HCT116 (cell line): ENCODE measurements at places on chromosomes 11 and 22. TPM values are rescaled to one million over a fixed set of nuclear protein-coding genes. Genes with fewer than 3 reads are reported as not detected.

GRCh38 chr22:39717099-39717498 lies 146.5 kb downstream of the CACNA1I start:
- no peaks in the 10 kb centered on the region for H3K4me1 ChIP-seq
- no peak overlapping the region for H3K4me3 ChIP-seq
- no peaks in the 10 kb centered on the region for H3K36me3 ChIP-seq
- H3K27me3 ChIP-seq: no peaks in the 10 kb centered on the region; the same call in 1 of the 2 replicates
- no peak overlapping the region for H3K27ac ChIP-seq

DNA sequence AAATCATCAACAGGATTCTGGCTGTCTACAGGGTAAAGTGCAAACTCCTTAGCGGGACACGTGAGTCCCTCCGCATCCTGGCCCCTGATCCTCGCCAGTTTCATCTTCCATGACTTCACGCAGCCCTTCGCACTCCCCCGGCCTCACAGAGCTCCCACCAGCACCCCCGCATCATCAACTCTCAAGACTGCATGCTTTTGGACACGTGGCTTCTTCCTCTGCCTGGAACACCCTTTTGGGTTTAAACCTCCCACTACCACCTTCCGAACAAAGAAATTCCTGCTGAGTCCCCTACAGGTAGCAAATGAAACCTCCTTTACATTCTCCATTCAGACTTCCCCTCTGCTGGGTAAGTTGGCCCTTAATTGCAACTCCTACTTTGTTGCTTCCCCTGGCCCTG lies 12.6 kb upstream of the EIF3M start:
- H3K36me3 ChIP-seq: no peaks in the 10 kb centered on the region
- no peaks in the 10 kb centered on the region for H3K4me1 ChIP-seq
- no peak overlapping the region for H3K27ac ChIP-seq
- H3K27me3 ChIP-seq: peaks cover 5% of the 10 kb centered on the region; the same call in 1 of the 2 replicates

The DERL3 gene
- total RNA-seq: not detected

GRCh38 chr11:42170601-42171000 lies 711.1 kb upstream of the LRRC4C start:
- no peak overlapping the region for H3K27ac ChIP-seq
- no peak overlapping the region for H3K4me3 ChIP-seq
- no peaks in the 10 kb centered on the region for H3K4me1 ChIP-seq
- no peak for DNase-seq
- H3K27me3 ChIP-seq: no peaks in the 10 kb centered on the region

DNA sequence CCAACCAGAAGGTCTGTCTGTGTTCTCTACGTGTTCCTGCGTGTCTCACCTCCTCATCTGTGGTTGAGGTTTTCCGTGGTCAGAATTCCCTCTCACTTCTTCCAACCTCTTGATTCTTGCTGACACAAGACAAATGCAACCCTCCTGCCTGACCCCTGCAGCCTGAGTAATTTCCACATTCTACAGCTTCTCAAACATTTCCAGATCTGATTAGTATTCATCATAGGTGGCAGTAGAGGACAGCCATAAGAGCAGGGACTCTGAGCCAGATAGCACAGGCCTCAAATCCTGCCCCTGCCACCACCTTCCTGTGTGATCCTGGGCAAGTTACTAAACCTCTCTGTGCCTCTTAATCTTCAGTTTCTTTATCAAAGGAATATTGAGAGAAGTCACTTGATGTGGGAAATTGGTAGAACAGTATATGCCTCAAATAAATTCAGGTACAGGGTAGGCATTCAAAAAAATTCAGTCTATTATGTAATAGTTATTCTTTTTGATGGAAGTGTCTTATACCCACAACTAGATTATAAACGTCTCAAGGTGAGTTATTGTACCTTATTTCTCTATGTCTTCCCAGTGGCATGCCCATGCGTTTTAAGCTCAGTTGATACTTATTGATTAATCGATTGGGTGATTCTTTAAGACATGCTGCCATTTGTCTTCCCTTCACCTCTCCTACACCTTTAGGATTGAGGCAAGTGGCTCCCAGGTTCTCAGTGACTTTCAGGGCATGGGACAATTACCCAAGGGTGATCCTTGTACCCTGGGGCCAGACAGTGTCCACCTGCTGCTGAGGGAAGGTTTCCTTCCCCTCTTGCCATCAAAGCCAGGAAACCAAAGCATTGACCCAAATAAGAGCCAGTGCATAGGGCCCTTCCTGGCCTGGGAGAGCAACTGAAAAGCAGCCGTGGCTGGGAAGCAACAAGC lies 19.6 kb downstream of the POU2AF1 start:
- DNase-seq: no peak
- H3K27me3 ChIP-seq: no peaks in the 10 kb centered on the region
- no peak overlapping the region for H3K4me3 ChIP-seq
- H3K27ac ChIP-seq: no peak overlapping the region
- H3K4me1 ChIP-seq: no peaks in the 10 kb centered on the region

GRCh38 chr11:76672431-76673175 lies 2.1 kb upstream of the LRRC32 start:
- no peak for DNase-seq
- H3K36me3 ChIP-seq: no peaks in the 10 kb centered on the region
- H3K4me1 ChIP-seq: no peaks in the 10 kb centered on the region
- H3K27me3 ChIP-seq: peaks cover 6% of the 10 kb centered on the region; the same call in 1 of the 2 replicates

DNA sequence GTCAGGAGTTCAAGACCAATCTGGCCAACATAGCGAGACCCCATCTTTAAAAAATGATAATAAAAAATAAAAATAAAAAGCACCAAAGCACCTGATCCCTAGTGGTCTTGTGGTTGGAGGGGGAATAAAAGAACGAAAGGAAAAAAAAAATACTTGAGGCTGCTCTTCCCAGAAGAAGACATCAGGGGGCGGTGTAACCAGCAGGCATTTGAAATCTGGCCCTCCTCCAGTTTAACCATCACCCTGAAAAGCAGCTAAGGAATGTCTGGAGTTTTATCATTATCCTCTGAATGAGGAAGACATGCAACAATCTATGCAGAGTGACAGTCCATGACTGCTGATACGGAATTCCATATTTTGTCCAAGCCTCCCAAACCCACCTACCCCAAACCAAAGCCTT lies 5.6 kb upstream of the KCTD17 start:
- H3K4me1 ChIP-seq: peaks cover 28% of the 10 kb centered on the region
- DNase-seq: no peak
- H3K4me3 ChIP-seq: no peak overlapping the region
- H3K36me3 ChIP-seq: no peaks in the 10 kb centered on the region

DNA sequence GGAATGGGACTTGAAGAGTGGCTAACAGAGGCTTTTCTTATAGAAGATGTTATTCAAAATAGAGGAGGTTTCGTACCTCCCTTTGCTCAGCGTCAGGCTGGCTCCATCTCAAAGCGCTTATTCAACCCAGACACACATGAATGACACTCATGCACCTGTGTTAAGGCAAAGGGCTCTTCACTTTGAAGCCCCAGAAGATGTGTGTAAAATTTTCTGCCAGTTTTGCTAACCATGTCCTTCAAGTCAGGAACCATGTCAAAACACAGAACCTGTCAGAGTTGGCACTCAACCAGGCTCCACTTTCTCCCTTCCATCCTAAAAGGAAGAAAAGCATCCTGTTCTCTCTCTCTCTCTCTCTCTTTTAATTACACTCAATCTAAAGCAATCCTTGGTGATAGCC lies 352.8 kb upstream of the NARS2 start:
- no peak for DNase-seq
- no peak overlapping the region for H3K4me3 ChIP-seq
- H3K36me3 ChIP-seq: no peaks in the 10 kb centered on the region
- no peak overlapping the region for H3K27ac ChIP-seq
- H3K27me3 ChIP-seq: peaks cover 55% of the 10 kb centered on the region

DNA sequence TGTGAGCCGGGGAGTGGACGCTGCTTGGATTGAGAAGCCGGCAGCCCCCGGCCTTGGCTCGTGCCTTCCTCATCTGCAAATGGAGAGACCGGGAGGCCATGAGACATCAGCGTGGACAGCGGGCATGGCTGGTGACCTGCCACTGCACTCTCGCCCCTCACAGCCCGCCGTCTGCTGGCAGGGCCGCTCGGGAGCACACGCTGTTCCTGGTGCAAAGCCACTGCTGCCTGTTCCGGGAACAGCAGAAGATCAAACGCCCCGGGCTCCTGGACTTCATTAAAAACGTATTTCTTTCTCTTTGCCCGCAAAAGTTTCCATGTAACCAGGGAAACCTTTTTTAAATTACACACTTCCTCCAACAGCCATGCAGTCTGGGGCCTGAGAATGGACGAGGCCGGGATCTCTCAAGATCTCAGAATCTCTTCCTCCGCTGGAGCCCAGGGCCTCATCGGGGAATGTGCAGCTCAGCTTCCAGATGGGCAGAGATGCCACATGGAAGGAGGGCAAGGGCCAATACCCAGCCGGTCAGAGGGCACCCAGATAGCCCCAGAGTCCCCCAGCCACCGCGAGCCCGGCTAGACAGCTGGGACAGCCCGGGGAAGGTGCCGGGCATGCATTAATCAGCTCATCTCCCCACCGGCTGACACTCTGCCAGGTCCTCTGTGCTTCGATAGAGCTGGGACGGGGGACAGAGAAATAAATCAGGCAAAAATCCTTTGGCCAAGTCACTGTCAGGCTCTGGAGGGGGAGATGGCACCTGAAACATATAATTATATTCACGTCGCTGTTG lies 62.8 kb upstream of the PRR5 start:
- no peaks in the 10 kb centered on the region for H3K4me1 ChIP-seq
- DNase-seq: no peak
- H3K4me3 ChIP-seq: no peak overlapping the region
- no peaks in the 10 kb centered on the region for H3K36me3 ChIP-seq

DNA sequence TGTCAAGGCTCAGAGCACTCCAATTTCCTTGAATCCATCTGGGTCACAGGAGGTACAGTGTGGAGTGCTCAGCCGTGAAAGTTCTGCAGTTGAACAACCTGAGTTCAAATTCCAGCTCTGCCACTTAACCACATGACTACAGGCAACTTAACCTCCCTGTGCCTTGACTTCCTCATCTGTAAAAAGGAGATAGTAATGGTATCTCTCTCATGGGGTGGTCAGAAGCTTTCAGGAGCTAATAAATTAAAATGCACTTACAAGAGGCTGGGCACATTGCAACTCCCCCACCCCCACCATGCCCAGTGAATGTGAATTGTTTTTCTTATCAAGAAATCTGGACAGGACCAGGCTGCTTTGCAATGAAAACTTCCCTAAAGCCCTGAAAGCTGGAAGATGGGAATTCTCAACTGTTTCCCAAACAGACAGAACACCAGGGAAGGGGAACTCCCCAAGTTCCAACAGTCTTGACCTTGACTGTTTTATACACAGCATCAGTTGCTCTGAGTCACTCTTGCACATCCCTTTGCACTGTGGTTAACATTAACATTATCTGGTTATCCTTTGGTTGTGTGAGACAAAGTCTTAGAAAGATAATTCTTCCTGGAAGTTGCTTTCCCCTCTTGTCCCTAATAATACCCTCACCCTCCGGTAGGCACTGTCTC lies 137.0 kb downstream of the SLC1A2 start:
- no peaks in the 10 kb centered on the region for H3K4me1 ChIP-seq
- no peaks in the 10 kb centered on the region for H3K36me3 ChIP-seq
- DNase-seq: no peak
- no peaks in the 10 kb centered on the region for H3K27me3 ChIP-seq
- H3K4me3 ChIP-seq: no peak overlapping the region
- H3K27ac ChIP-seq: no peak overlapping the region

DNA sequence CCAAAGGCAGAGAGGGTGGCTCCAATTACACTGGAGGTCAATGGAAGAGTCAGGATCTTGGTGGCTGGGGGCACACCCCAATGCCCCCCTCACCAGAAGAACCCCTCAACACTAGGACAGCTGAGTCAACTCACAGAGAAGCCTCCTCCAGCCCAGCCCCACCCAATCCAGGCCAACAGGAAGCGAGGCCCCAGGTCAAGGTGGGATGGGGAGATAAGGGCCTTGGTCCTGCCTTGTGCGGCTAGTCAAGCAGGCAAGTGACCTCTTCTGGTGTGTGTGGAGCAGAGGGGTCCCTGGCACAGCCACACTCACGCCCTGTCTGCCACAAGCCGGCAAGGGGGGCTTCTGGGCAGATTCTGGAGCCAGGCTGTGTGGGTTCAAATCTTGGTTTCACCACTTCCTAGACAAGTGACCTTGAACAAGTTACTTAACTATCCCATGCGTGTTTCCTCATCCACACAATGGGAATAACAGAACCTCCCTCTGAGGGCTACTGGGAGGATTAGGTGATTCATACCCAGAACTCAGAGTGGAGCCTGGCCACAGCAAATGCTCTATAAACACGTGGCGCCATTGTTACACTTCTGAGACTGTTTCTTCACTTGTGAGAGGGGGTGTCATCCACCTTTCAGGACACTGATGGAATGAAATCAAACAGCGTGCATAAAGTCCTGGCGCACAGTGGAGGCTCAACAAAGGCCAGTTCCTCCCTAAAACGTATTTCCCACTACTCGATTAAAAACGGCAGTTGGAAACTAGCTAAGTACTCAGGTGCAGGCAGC lies 3.2 kb downstream of the TTLL12 start:
- H3K4me1 ChIP-seq: peaks cover 9% of the 10 kb centered on the region; the same call in 1 of the 2 replicates
- peaks cover 21% of the 10 kb centered on the region for H3K36me3 ChIP-seq
- H3K27me3 ChIP-seq: no peaks in the 10 kb centered on the region
- peak overlapping the region; percentile 41 for H3K27ac ChIP-seq

GRCh38 chr11:110838808-110839207 lies 126.6 kb upstream of the ARHGAP20 start:
- H3K4me3 ChIP-seq: no peak overlapping the region
- H3K27me3 ChIP-seq: peaks cover 8% of the 10 kb centered on the region; the same call in 1 of the 2 replicates
- no peaks in the 10 kb centered on the region for H3K4me1 ChIP-seq
- no peak overlapping the region for H3K27ac ChIP-seq
- no peak for DNase-seq

GRCh38 chr11:62909107-62909894 lies 11.9 kb downstream of the CHRM1 start:
- no peaks in the 10 kb centered on the region for H3K36me3 ChIP-seq
- peak; percentile 47 for DNase-seq
- peak overlapping the region; percentile 3; the same call in 1 of the 2 replicates for H3K27ac ChIP-seq
- no peaks in the 10 kb centered on the region for H3K27me3 ChIP-seq
- no peak overlapping the region for H3K4me3 ChIP-seq

The APOA5 gene
- 0.12 TPM for total RNA-seq

DNA sequence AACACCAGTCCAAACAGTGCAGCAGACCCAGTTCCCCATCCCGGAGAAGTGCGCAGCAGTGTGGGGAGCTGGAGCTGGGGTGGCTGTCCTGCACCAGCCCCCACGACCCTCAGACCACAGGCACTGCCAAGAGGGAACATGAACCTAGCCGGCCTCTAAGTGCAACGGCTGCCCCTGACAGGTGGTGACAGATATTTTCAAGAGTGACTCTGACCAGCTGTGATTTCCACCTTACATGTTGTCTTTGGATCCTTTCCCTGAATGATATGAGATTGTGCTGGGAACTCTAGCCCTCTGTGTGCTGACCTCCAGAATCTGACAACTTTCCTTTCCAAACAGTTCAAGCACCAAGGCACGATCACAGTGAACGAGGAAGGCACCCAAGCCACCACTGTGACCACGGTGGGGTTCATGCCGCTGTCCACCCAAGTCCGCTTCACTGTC lies 12.6 kb downstream of the SERPIND1 start:
- no peak overlapping the region for H3K4me3 ChIP-seq
- H3K27me3 ChIP-seq: no peaks in the 10 kb centered on the region
- H3K4me1 ChIP-seq: no peaks in the 10 kb centered on the region
- H3K36me3 ChIP-seq: no peaks in the 10 kb centered on the region; the same call in 1 of the 2 replicates
- no peak for DNase-seq

GRCh38 chr11:33598426-33599069 lies 102.1 kb downstream of the C11orf91 start:
- no peak overlapping the region for H3K27ac ChIP-seq
- peaks cover 5% of the 10 kb centered on the region; the same call in 1 of the 2 replicates for H3K27me3 ChIP-seq
- H3K4me1 ChIP-seq: no peaks in the 10 kb centered on the region
- no peaks in the 10 kb centered on the region for H3K36me3 ChIP-seq
- DNase-seq: no peak
- no peak overlapping the region for H3K4me3 ChIP-seq

The OR4A16 gene
- total RNA-seq: not detected

The MN1 gene
- total RNA-seq: 2.9 TPM

- DNase-seq: no peak
- H3K27me3 ChIP-seq: no peaks in the 10 kb centered on the region
- no peak overlapping the region for H3K27ac ChIP-seq
- no peak overlapping the region for H3K4me3 ChIP-seq
Measured at GRCh38 chr11:19931141-19931770, 218.6 kb downstream of the NAV2 start.
